Endodermal cell (in vitro differentiated cells): ENCODE measurements at places on chromosomes 4 and X. TPM values are rescaled to one million over a fixed set of nuclear protein-coding genes. Genes with fewer than 3 reads are reported as not detected.
A peak's percentile ranks its signal among the peaks of the same experiment; 100 is the strongest.

DNA sequence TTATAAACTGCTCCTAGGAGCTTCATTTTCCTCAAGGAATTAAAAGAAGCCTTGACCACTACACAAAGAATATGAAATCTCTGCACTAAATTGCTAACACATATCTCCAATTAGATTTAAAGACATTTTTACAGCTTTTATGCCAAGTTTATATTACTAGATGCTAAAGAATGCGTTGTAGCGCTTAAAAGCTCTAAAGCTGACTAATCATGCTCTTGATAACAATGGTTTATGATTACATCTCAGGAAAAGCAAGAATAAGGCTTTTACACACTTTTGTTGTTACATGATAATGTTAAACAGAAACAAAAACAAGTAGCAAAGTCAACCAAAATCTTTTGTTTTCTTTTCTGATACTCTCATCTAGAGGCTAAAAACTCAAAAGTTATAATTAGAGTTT is 44.7 kb downstream of the SLC10A7 start:
- no peak for DNase-seq

The GAGE12F gene
- total RNA-seq: not detected in 3 replicates

DNA sequence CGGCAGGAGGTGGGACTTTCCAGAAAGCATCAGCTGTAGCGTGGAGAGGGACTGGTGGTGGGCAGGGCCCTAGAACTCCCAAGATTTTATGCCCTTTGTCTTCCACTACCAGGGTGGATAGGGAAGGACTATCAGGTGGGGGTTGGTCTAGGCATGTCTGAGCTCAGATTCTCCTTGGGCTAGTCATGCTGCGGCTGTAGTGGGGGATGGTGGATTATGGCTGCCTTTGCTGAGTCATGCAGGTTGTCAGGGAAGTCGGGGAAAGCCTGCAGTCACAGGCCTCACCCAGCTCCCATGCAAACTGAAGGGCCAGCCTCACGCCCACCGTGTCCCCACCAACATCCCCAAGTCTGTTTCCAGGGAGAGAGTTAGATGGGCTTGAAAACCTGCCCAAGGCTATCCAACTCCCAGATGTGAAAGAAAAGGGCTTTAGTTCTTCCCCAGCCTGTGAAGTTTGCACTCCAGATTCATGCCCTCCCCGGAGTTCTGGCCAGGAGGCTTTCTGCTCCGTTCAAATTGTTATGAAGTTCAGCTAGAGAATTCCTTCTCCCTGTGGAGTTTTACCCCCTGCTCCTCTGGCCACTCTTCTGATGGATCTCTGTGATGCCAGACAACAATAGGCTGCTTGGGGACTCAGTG is 13.4 kb upstream of the MEPE start:
- DNase-seq: peak; percentile 73

DNA sequence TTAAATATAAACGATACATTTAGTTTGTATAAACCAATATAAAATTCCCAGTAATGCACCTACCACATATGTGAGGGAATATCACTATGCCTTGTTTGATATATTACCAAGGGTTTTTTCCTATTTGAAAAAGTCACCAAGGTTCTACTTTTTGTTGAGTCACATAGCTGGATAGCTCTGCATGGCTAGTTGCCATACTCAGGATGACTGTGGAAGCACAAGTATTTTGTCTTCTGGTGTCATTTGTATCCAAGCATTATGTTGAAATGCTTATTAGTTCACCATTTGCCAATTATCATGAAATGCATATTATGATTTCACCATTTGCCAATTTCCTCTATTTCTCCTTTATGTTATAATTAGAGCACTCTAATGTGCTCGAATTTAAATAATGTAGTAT is 162.7 kb upstream of the TTC29 start:
- no peak for DNase-seq

GRCh38 chrX:13024986-13025385 is 19.4 kb downstream of the FAM9C start:
- no peak for DNase-seq

The IL3RA gene
- total RNA-seq: not detected in 2 replicates

DNA sequence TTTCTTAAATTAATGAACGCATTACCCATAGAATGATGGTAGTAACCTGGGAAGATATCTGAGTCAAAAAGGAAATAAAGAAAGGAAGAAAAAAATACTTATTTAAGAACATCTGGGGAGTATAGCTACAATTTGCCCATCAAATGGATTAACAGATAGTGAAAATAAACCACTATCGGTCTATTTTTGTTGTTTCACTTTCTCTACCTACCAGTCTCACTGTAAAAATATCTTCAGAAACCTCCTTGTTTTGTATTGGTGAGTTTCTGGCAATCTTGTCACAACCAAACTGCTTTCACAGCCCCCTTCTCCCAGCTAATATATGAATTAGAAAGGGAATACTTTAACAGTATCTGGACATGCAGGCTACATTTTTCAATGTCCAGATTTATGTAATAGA is 783.5 kb downstream of the STPG2 start:
- DNase-seq: no peak

DNA sequence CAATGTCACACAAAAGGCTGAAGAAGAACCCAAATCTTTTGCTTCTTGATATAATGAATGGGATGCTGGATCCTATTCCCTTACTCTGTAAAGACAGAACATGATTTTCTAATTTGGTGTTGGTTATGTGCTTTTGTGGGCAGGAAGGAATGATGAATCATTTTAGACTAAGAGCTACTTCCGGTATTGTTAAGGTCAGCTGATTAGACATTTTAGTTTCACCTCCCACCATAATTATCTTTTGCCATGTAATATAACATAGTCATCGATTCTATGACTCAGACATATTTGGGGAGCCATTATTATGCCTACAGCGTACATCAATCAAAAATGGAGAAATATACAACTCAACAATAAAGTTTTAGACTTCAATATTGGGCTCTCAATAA is 265.3 kb downstream of the ZNF674 start:
- DNase-seq: no peak

GRCh38 chr4:173492315-173492714 is 37.7 kb downstream of the HAND2 start:
- no peak for DNase-seq

The ARHGAP6 gene
- 0.59 to 1.1 TPM (median 0.73 TPM) in 3 replicates for total RNA-seq

- peak; percentile 61 for DNase-seq
These were observed 1.1 kb upstream of the SH3BP2 start for GRCh38 chr4:2791518-2792395.

DNA sequence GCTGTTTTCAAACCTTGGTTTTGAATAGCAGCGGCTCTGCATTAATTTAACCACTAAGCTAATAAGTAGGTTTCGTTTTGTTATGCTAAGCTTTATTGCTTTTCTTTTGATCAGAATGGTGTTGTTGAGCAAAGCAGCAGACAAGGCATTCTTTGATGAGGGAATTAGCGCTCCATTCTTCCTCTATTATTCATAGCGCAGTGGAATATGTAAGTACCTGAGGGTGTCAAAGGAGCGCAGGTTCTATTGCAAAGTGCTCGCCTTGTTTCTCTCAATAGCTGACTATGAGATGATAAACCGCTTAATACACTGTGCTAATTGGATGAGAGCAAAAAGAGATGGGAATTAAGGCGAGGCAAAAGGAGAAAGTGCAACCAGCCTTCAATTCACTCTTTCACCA is 16.3 kb downstream of the ARX start:
- no peak for DNase-seq

DNA sequence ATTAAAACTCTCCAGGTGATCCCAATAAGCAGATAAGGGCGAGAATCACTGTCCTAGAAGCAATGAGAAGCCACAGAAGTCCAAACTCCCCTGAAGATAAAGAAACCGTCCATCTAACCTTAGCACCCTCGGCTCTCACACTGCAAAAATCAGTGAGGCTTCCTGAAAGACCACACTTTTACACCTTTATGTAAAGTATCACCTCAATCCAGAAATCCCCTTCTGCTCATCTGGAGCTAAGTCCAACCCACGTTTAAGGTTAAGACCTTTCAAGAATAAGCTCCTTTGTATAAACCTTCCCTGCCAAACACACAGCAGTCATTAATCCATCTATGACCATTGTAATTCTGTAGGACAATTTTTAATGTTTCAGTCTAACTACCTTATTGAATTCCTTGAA is 41.7 kb downstream of the LIN54 start:
- no peak for DNase-seq

DNA sequence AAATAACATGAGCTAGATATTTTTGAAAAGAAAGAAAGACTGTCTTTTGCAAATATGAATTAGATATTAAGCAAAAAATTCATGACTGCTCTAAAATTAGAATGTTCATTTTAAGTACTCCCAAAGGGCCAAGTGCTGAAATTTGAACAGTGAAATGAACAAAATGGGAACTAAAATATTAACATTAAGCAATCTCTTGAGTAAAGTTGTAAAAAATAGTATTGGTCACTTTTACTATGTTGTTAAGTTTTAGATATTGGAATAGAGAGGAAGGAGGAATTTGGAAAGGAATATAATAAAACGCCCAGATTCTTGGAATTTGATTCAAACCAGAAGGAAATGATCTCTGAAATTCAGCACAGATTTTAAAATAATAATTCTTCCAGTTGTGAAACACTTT is 125.9 kb upstream of the ANK2 start:
- DNase-seq: no peak

GRCh38 chr4:99960648-99961047 is 10.6 kb upstream of the H2AZ1 start:
- no peak for DNase-seq

GRCh38 chr4:20428436-20429160 is 176.9 kb downstream of the SLIT2 start:
- no peak for DNase-seq

The DGAT2L6 gene
- total RNA-seq: not detected in 2 replicates

The GYPE gene
- total RNA-seq: 0.48 and 1.4 TPM in 2 replicates

GRCh38 chr4:144734522-144734921 is 88.6 kb downstream of the HHIP start:
- DNase-seq: peak; percentile 59

GRCh38 chr4:127604949-127605709 is 27.6 kb upstream of the INTU start:
- DNase-seq: peak; percentile 91

The AKAP14 gene
- 0.29 and 0.79 TPM in 2 replicates for total RNA-seq

GRCh38 chr4:123107444-123108252 is 185.3 kb upstream of the NUDT6 start:
- DNase-seq: no peak

The CPE gene
- total RNA-seq: 224 and 237 TPM in 2 replicates

- peak; percentile 35 for DNase-seq
These were observed 141.9 kb upstream of the STK26 start for GRCh38 chrX:131881194-131881593.

GRCh38 chr4:98608356-98608755 is 50.1 kb downstream of the TSPAN5 start:
- DNase-seq: peak; percentile 56

The TEX13C gene
- not detected in 3 replicates for total RNA-seq

- no peak for DNase-seq
These were observed 6.2 kb downstream of the PRR32 start for GRCh38 chrX:126825566-126826193.

GRCh38 chr4:52665592-52665991 is 6.5 kb upstream of the USP46 start:
- DNase-seq: no peak

The HERC5 gene
- 7.3 to 10.1 TPM (median 10.1 TPM) in 3 replicates for total RNA-seq

DNA sequence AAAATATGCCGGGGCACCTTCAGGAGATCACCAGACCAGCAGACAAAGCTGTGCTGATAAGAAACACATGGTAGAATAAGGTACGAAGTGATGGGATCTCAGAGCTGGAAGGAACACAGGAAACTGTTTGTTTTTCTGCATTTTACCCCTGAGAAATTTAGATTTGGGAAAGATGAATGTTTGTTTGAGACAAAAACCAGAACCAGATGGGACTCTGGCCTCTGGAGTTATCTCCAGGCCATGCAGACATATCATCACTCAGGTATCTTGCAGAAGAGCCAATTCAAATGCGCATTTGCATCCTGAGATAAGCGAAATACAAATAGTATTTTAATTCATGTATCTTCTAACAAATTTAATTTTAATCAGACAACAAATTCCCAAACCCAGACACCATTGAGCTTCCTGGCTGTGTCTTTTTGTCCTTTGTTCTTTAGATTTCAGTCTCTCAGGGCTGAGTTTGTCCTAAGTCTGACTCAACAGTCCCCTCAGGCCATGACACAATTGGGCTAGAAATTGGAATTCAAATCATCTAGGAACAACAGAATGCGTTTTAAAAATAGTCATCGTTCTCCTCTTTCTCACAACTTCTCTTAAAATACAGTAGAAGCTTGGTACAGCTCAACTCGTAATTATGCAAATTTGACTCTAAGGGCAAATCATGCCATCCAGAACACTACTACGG is 159.0 kb downstream of the PACRGL start:
- no peak for DNase-seq

DNA sequence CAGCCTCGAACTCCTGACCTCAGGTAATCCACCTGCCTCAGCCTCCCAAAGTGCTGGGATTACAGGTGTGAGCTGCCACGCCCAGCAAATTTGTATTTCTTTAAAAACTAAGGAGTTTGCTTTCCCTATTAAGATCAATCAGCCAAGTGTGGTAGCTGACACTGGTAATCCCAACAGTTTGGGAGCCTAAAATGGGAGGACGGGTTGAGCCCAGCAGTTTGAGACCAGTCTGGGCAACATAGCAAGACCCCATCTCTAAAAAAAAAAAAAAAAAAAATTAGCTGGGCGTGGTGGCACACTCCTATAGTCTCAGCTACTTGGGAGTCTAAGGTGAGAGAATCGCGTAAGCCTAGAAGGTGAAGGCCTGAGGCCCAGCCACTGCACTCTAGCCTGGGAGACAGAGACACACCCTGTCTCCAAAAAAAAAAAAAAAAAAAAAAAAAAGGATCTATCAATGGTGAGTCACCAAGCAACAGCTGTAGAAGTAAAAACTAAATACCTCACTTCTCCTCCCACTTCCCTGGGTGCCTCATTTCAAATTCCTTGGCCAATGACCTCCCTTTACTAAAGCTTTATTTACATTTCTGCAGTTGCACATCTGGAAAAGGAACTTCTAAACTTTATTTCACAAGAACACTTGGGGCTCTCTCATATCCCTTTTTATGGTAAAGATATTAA is 54.5 kb downstream of the LDB2 start:
- no peak for DNase-seq

The MAML3 gene
- 25.8 and 29.2 TPM in 2 replicates for total RNA-seq

GRCh38 chr4:142961866-142962265 is 115.8 kb upstream of the INPP4B start:
- no peak for DNase-seq

The HTR2C gene
- 0.90 and 1.1 TPM in 2 replicates for total RNA-seq

The LEF1 gene
- total RNA-seq: 0.77 to 1.6 TPM (median 1.1 TPM) in 3 replicates

DNA sequence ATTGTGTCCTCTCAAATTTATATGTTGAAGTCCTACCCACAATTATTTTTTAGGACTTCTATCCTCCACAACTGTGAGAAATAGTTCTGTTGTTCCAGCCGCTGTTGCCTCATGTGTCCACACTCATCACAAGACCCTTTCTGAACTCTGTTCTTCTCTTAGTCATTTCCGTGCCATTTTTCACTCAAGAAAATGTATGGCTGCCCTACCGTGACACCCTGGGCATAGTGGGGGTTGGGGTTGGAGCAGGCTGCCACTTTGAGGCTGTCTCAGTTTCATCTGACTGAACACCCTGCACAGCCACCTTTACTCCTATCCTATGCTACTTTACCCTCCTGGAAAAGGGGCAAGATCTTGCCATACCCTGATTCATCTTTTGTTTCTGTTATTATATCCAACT is 319.1 kb downstream of the TENM3 start:
- DNase-seq: no peak

- no peak for DNase-seq
These were observed 48.8 kb downstream of the PPP2R2C start for GRCh38 chr4:6423575-6423974.

The NSUN7 gene
- 15.5 and 17.9 TPM in 2 replicates for total RNA-seq

The POLR2B gene
- total RNA-seq: 75.0 to 112 TPM (median 107 TPM) in 3 replicates

- no peak for DNase-seq
These were observed 6.3 kb upstream of the TAB3 start for GRCh38 chrX:30895370-30895769.

GRCh38 chr4:111761531-111761930 is 383.7 kb upstream of the FAM241A start:
- no peak for DNase-seq

GRCh38 chr4:125679989-125680388 is 365.2 kb downstream of the FAT4 start:
- no peak for DNase-seq
